ENCODE measurements at places on chromosomes 7 and 10.
A peak's percentile ranks its signal among the peaks of the same experiment; 100 is the strongest.

DNA sequence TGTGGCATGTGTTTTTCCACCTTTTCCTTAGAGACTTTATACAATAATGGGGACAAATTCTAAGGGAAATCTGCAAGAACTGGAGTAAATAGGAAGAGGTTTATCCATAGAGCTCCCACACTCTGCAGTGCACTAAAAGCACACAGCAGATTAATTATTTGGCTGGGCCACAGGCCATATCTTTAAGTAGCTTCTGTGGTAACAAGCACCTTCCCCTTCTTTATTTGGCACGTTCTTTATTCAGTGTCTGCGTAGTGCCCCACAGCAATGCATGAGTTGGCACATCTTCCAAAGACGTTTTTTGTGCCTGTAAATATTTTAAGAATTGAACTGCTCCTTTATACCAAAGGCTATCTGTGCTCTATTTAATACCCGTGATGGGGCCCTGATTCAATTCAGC is 104.9 kb upstream of the MBL2 start:
- no peak for DNase-seq

GRCh38 chr7:22728401-22729029 is 1.5 kb downstream of the IL6 start:
- DNase-seq, result no peak

DNA sequence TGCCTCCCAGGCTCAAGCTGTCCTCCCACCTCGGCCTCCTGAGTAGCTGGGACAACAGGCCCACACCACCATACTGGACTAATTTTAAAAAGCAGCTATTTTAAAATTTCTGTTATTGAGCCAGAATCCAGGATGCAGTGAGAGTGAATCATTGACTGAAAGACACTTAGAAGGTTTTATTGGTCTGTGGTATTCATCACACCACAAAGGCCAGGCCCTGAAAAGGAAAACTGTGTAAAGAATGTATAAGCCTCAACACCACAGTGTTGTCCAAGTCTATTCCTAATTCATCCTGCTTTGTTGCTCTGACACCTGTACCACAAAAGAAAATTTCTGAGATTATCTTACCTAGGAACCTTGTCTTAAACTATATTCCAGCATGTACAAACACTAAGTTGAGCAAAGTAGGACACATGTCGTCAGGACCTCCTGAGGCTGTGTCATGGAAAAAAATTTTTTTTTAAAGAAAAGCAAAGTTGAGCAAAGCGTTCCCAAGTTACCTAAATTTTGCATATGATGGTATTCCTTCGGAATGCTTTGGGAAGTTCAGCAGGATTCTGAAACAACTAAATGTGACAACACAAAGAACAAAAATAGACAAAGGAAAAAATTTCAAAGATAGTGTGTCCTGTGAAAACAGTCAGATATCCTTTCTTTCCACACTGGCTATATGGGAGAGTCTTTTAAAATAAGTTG is 129.6 kb upstream of the MKLN1 start:
- no peak for DNase-seq

GRCh38 chr10:7560519-7560918 is 106.2 kb downstream of the ITIH5 start:
- DNase-seq, result no peak

- no peak for DNase-seq
These were observed 180.3 kb downstream of the KCNMA1 start for GRCh38 chr10:77457266-77457665.

- no peak for DNase-seq
These were observed 17.2 kb downstream of the ANK3 start for GRCh38 chr10:60372436-60372835.

GRCh38 chr10:6774406-6774805 is 194.3 kb upstream of the PRKCQ start:
- no peak for DNase-seq

DNA sequence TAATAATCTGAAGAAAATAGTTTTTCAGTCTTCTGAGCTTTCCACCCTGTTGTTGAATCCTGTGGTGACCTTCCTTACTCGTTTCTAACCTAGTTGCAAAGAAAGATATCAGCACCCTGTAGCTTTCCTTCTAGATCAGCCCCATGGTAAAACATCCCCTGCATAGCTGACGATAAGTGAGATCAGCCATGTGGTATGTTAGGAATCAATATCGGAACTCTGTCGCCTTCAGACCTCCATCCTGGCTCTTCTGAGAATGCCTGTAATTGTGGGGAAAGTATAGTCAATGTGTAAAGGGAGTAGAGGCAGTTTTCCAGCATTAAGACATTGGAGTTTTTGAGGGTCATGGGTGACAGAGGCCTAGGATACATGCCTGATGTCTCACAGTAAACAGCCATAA is 151.8 kb downstream of the LRRC4 start:
- no peak for DNase-seq

DNA sequence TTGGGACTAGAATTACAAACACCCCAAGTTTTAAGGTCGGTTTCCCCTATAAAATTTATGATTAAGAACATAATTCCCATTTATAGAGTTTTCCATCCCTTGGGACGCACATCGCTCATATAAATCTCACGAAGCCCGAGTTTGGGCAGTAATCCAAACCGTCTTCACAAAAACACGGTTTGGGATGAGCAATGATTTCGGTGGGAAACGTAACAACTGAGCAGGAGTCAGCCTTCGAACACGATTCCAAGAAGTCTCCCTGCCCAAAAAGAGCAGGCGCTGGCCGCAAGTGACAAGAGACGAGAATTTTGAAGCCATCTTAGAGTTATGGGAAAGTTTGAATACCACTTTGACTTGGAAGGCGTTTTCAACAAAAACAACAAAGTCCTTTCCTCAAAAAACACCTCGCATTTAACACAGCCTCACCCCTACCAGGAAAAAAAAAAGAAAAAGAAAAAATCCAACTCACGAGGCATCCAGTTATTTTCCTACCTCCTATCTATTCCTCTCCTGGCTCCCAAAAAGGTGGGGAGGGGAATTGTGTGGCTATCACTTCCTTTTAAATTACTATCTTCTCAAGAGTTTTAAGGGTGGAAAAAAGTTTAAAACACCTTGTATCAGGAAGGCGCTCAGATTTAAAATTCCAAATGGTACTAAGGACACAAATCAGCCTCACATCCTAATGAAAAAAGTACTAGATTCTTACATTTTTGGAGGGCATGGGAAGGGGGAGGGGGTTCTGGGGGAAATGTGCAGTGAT is 1.6 kb downstream of the SEPHS1 start:
- no peak for DNase-seq

- no peak for DNase-seq
These were observed 286.1 kb upstream of the NPSR1 start for GRCh38 chr7:34371922-34372321.

DNA sequence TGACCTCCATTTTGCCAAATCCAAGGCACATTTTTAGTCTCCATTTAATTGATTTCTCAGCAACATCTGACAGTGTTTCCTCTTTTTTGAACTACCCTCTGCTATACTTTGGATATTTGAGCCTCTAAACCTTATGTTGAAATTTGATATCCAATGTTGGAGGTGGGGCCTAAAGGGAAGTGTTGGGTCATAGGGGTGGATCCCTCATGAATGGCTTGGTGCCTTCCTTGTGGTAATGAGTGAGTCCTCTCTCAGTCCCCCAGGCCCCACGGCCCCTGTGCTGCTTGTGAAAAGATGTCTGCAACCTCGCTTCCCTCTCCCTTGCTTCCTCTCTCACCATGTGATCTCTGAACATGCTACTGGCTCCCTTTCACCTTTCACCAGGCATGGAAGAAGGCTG is 96.8 kb upstream of the DGKB start:
- no peak for DNase-seq

DNA sequence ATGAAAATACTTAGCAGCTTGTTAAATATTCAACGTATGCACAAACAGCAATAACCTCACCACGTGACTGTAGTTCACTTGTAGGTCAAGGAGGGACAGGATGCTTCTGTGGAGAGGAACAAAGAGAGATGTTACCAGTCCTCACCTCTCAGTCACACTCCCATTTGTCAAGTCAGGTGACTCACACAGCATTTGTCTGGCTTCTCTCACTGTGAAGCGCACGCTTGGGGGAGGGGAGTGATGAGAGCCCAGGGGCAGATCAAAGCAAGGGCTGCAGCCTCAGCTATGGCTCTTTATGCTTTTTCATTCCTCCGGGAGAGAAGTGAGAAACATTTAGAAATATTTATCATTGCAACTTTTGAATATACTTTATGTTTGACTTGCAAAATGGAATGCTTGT is 2.9 kb upstream of the RBM20 start:
- DNase-seq, result peak; percentile 47

DNA sequence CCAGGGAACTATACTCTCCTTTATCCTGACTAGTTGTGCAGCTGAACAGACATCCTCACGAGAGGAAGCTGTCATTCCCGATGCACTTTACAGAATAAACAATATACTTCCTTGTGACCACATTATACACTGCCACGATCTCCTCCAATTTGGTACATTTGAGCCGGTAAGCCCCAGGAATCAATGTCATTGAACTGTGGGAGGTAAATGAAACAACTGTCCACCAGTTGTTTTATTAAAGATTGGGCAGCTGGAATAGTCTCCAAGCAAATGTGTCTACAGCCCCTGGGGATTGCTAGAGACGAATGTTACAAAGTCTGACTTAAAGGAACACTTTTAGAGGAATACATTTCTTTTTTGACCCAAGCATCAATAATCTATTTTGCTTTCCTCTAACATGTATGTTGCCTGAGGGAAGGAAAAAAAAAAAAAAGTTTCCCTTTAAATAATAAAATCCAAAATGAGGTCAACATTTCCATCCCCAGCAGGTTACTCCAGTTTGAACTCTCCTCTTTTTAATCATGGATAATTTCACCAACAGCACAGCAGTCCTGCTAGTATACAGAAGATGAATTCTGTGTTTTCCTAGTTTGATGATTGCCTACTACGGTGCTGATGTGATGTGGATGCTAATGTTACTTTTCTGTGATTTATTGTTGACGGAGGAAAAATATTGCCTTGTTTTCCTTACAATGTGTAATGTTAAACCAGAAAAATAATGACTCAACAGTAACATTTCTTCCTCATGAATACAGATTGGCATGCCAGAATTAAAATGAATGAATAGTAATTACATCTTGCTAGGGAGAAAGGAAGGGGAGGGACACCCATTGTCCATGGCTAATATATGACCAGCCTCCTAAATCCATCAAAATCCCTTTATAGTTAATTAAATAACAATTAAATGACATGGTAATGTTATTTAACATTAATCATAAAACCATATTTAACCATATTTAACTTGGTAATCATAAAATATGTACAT is 360.9 kb downstream of the NEBL start:
- DNase-seq, result no peak

GRCh38 chr7:114048386-114049235 is 129.8 kb upstream of the PPP1R3A start:
- DNase-seq, result no peak

- no peak for DNase-seq
These were observed 34.6 kb downstream of the PHTF2 start for GRCh38 chr7:77833136-77833535.

- DNase-seq, result no peak
These were observed 23.6 kb downstream of the VIPR2 start for GRCh38 chr7:159121068-159121467.

GRCh38 chr7:150869467-150869866 is 17.1 kb downstream of the AOC1 start:
- DNase-seq, result no peak

GRCh38 chr7:100418930-100419659 is 9.4 kb downstream of the ZCWPW1 start:
- no peak for DNase-seq

- DNase-seq, result no peak
These were observed 59.2 kb downstream of the PWWP2B start for GRCh38 chr10:132455986-132456847.

DNA sequence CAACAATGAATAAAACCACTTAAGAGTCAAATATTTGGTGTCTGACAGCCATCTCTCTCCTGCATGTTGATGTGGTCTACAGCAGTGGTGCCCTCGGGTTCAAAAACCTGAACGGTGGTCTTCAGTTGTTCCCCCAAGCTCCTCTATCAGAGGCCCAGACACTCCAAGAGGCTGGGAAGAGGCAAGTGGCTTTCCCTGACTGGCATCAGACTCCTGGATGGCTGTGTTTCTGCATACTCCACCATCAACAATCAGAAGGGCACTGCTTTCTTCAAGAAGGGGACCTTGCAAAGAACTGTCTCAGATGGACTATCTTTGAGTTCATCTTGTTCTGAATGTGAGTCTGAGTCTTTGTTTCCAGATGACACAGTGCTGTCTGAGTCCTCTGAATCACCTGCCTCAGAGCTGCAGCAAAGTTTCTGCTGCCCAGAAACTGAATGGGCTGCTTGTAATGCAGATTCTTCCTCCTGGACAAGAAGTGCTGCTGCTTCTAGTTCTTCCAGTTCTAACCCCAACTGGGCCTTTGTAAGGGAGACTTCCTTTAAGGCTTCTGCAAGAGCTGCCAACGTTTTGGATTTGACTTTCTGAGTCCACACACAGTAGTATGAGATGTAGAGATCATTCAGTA is 5.9 kb upstream of the SGMS1 start:
- DNase-seq, result no peak

- peak; percentile 88 for DNase-seq
These were observed at the start of the genes ANKIB1 and KRIT1 for GRCh38 chr7:92245487-92246359. TSS of gene ANKIB1 (plus strand) at chr7:92245974. CDS start at chr7:92294979, 49,005 bp downstream. TSS of gene KRIT1 (minus strand) at chr7:92245914. CDS start at chr7:92242135, 3,779 bp downstream.

DNA sequence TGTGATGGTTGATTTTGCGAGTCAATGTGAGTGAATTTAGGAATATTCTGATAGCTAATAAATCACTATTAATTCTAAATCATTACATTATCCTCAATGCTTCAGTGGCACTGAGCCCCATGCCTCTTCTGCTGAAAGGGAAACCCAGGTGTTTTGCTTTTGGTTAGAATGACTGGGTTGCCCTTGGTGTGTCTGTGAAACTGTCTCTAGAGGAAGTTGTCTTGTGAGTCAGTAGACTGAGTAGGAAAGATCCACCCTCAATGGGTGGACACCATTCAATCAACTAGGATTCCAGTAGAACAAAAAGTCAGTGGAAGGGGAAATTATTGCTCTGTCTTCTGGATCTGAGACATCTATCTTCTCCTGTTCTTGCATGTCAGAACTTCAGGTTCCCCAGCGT is 472.4 kb downstream of the ANKRD7 start:
- no peak for DNase-seq
